Kidney epithelial cell (primary cell): ENCODE measurements at places on chromosomes 6 and 20. TPM values are rescaled to one million over a fixed set of nuclear protein-coding genes. Genes with fewer than 3 reads are reported as not detected.

Gene MRPL2
- 38.6 and 43.7 TPM in 2 replicates for total RNA-seq

Gene WFDC12
- not detected in 2 replicates for total RNA-seq

Gene SAMD3
- 0.07 TPM in 1 of 2 replicates, not detected in the other for total RNA-seq

Gene VSX1
- not detected in 2 replicates for total RNA-seq

Gene GABRR1
- total RNA-seq: not detected in 2 replicates

Gene PEX6
- total RNA-seq: 40.7 and 45.0 TPM in 2 replicates

Gene TAAR9
- total RNA-seq: not detected in 2 replicates

Gene NKAIN4
- total RNA-seq: 65.4 and 107 TPM in 2 replicates

Gene FAM209B
- 0.48 TPM in 1 of 2 replicates, not detected in the other for total RNA-seq

GRCh38 chr6:7249391-7249790 is 63.6 kb downstream of the SSR1 start:
- DNase-seq: no peak

DNA sequence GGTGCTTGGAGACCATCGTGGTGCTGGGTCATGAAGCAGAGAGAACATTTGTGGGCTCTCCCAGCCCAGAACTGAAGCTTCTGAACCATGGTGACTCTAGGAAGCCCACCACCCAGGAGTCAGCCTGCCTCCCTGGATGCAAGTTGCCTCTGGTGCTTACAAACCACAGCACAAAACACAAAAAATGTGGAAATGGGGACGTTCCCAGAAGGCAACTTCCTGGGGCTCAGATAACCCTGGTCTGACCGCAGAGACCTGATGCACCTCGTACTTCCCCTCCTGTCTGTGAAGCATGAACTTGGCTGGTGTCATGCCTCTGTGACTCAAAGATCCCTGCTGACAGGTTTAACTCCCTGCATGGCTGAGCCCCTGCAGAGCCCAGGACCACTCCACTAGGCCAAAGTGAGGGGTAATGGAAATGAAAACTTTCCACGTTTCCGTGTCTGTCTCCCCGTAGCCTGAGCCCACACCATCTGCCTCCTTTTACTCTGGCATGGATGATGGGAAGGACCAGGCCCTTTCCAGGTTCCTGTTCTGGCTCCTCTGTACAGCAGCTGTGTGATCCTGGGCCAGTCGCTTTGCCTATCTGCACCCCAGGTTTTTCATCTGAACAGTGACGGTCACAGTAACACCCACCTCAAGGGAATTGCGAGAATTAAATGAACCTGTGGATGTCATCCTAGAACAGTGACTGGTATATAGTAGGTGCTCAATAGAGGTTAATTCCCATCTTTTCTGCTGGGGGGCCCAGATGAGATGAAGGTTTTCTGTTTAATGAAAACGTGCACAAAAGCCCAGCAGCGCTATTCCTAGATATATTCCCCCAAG is 57.7 kb downstream of the PPP1R16B start:
- no peak for DNase-seq

DNA sequence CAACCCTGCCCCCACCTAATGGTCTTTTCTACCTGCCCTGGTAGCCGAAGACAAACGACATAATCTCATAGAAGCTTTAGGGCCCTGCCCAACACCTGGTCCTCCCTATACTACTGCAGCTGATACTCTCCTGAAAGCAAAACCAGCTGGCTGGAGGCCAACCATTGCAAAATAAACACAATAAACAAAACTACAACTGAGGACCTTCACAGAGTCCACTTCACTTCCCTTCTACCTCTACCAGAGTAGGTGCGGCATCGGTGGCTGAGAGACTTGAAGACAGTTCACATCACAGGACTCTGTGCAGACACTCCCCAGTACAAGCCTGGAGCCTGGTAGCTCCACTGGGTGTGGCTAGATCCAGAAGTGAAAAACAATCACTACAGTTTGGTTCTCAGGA is 476.2 kb downstream of the MMUT start:
- DNase-seq: no peak

DNA sequence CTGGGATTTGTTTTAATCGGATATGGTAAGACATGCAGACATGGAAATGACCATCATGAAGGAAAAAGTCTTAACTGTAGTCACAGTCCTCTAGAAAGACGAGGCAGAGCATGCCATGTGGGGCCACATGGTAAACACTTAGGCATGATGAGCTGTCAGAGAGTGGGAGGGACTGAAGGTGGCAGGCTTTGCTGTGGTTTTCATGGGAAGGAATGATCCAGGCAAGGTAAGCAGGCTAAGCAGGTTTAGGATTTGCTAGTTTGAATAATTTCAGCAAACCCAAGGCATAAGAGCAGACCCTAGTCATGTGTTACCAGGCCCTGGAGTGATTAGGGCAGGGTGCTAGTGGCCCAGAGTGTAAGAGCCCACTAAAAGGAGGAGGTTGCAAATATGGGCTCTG is 47.2 kb upstream of the STMND1 start:
- DNase-seq: no peak

DNA sequence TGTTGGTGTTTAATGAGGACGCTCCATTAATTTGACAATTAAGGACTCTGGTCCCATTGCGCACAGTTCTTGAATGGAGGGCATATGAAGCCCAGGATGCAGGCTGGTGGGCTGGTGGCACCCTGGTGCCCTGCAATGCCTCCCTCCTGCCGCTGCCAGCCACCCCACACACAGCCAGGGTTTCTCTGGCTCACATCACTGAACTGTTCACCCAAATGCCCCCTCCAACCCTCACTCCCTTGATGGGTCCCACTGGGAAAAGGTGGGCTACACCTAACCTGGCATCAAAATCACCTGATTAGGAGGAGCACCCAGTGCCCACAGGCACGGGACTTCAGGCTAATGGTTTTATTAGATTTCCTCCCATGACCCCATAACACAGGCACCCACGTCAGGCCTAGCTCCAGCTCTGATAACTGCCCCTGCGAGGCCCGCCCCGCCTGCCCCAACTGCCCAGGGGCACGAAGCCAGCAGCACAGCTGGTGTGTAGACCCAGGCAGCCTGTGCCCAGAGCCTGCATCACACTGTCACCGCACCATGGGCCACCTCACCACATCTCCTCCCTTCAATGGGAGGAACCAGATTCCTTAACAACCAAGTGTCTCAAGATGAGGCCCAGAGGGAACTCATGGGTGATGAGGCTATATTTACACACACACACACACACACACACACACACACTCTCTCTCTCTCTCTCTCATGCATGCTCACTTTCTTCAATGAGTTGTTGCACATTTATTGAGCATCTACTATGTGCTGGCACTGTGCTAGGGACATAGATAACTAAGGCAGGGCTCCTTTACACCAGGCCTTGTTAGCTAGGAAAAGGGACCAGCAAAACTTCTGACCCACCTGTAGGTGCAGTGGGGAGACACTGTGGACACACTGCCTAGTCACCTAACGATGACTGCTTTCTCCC is 107.3 kb downstream of the NOL4L start:
- DNase-seq: no peak

DNA sequence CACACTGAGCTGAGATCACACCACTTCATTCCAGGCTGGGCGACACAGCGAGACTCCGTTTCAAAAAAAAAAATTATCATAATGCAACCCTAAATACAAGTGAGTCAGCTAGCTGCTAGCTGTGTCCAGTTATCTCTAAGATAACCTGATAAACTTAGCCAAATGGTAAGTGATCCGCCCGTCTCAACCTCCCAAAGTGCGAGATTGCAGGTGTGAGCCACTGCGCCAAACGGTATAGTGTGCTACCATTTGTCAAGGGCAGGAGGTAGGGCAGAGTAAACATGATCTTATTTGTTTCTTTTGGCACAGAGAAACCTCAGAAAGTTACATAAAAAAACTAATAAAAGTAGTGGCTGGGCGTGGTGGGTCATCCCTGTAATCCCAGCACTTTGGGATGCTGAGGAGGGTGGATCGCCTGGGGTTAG is 4.7 kb upstream of the C6orf132 start:
- DNase-seq: no peak

- no peak for DNase-seq
Observed at GRCh38 chr6:39362487-39362865, 40.0 kb upstream of the KCNK16 start.

GRCh38 chr6:2508071-2508470 is 242.7 kb downstream of the MYLK4 start:
- no peak for DNase-seq

- no peak for DNase-seq
Observed at GRCh38 chr6:33213989-33214335, 5.7 kb downstream of the RING1 start.

DNA sequence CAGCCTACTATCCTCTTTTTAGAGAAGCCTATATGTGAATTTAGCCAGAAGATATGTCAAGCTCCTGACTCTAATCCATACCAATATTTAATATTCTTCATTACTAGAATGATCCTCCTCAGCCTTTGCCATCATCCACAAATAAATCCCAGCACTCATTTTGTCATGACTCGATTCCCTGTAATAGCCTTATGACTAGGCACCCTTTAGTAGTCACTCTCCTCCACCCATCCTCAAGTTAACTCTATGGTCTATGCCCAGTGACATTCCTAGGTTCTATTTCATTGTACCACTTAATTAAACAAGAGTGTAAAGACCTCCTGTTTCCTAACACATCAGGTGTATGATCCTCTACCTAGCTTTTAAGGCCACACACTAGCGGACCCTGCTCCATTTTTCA is 450.4 kb upstream of the CITED2 start:
- DNase-seq: no peak

DNA sequence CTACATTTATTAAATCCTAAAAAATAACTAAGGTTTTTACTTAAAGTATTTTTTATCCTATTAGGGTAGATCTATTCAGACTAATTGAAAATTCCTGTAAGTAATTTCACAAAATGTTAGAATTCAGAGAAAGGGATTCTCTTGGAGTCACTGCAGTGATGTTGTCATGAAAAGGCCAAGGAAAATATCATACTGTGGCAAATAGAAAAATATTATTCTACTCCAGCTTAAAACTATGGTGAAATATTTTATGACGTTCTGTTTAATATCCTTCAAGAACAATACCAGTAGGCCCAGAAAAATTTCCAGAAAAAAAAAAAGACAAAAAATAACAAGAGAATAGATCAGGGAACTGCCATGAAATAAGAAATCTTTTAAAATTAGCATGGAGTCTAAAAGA is 73.6 kb downstream of the FILIP1 start:
- DNase-seq: no peak

DNA sequence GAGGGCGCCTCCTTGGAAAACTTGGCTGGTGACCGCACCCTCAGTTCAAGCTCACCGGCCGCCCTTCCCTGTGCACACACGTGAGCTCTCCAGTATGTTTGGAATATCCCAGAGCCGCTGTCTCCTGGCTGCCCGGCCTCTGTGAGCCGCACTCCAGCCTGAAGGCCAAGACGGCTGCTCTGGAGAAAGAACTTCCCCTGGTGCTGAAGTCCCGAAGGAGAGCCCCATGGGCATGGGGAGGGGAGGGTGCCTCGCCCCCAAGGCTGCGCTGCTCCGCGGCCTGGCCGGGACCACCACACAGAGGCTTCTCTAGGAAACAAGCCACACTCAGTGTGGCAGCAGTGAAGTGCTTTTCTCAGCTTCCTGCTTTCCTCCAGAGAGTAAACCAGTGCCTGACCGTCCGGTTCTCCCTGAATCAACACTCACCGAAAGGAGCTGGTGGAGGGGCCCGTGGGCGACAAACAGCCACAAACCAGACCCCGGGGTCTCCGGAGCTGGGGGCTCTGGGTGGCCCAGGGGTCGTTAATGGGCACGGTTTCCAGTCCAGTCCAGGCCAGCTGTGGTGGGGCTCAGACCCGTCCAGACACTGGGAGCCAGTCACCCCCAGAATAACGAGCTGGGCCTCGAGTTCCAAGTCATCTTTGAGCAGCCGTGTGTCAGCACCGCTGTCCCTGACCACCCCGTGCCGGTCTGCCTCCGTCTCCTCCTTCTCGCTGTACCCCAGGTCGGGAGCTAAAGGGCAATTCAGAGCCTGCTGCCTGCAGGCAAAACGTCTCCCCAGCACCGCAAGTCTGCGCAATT is 87.4 kb upstream of the BHLHE23 start:
- no peak for DNase-seq

DNA sequence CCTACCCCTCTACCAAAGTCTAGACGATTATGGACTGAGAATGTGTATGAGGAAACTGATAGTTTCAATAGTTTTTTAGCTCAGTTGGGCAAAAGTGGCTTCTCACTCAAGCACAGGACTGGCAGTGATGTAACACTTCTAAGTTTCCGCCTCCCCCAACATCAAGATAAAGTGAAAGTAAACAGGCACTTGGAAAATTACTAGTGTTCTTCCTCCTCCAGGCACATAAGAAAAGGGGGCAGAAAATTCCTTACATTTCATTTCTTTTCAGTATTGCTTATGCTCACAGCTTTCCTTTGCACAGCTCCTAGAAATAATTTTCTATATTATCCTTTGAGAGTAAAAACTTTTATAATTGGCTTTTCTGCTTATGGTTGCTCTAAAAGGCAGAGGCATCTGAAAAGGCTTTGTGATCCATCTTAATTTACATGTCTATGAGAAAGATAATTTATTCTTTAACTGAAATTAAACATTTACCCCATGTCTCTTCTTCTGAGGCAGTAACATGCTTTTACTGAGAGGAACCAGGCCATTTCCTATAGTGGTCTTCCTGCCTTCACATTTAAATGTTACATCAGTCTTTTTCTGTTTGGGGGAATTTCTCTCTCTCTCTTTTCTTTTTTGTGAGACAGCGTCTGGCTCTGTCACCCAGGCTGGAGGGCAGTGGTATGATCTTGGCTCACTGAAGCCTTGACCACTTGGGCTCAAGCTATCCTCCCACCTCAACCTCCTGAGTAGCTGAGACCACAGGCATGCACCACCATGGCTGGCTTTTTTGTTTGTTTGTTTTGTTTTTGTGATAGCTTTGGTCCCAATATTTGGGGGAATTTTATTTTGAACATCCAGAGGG is 65.0 kb upstream of the EEF1A1 start:
- peak; percentile 55 for DNase-seq

DNA sequence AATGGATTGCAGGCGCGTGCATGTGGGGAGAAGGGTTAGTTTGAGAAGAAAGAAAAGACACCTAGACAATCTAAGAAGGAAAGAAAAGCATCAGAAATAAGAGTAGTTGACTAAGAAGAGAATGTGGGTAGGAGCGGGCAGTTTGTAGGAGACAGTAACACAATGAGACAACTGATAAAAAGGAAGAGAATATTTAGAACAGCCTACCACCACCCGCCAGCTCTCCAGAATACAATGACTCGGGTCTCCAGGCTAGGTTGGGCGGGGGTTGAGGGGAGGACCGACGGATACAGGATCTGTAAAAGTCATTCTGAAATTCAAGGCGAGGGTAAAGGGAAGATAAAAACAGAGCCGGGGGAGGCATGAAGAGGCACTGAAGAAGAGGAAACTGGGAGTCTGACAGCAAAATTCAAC is 712 bp downstream of the ABHD16A start:
- DNase-seq: no peak

- DNase-seq: no peak
Observed at GRCh38 chr6:129866688-129867087, 5.6 kb upstream of the TMEM244 start.
